ENCODE measurements at places on chromosomes 7 and 10.

DNA sequence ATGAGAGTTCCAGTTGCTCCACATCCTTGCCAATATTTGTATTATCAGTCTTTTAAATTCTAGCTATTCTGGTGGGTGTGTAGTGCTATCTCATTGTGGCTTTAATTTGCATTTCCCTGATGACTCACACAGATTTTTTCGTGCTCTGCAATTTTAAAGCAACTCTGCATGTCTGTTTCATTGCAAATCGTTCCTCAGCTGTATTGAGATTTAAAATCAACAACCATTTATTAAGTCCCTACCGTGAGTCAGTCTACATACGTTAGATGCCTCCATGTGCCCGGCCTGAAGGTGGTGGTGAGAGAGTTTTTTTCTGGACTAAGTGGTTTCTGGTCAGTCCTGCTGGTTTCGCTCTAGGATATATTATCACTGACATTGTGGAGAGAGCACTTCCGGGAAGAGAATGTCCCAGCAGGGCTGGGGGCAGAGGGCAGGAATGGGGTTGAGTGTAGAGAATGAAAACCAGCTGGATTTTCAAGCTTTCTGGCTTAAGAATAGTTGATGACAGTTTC lies 8.4 kb upstream of the HYCC1 start:
- peak; percentile 57 for DNase-seq

DNA sequence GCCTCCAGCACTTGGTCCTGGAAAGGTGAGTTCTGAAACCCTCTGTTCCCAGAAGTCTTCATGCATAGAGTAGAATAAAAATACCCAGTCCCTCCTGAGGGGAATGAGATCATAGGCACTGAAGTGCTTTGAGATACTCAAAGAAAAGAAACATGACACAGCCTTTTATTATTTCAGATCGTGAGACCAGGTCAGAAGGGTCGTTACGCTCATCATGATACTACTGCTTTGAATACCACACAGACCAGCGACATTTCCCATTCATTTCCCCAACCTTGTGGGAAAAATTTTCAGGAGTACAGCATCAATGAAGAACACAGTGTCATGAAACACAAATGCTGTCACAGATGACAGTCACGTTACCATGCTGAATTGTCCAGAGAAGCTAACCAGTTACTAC lies 15.0 kb downstream of the CLRN3 start:
- DNase-seq = no peak

- peak; percentile 13 for DNase-seq
Measured at GRCh38 chr10:129467359-129468064, 471 bp downstream of the MGMT start.

DNA sequence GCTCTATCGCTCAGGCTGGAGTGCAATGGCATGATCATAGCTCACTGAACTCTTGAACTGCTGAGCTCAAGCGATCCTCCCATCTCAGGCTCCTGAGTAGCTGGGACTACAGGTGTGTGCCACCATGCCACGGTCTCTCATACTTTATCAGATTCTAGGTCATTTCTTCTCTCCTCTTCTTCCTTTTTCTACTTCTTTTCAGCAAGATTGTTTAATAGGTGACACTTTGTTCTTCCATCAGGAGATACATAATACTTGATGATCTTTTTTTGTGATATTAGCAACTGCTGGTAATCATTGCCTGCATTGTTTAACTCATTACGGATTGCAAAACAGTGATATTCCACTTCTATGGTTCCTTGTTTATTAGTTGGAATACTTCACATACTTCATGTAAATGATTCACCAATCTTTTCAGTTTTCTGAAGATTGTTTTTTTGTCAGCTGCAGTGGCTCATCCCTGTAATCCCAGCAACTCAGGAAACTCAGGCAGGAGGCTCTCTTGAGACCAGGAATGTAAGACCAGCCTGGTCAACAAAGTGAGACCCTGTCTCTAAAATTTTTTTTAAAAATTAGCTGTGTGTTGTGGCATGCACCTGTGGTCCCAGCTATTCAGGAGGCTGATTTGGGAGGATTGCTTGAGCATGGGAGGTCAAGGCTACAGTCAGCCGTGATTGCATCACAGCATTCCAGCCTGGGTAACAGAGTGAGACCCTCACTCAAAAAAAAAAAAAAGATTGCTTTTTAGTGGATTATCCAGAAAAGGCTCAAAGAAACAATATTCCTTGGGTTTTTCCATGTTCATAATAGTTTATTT lies 36.2 kb upstream of the CHST3 start:
- DNase-seq = no peak

- no peak for DNase-seq
Measured at GRCh38 chr7:142807855-142808460, 37.2 kb downstream of the PRSS2 start.

GRCh38 chr7:26685606-26686005 lies 178.8 kb downstream of the SKAP2 start:
- DNase-seq = no peak

GRCh38 chr10:122656308-122656705 lies 43.3 kb downstream of the C10orf120 start:
- DNase-seq = no peak

- no peak for DNase-seq
Measured at GRCh38 chr10:71025535-71025934, 137.2 kb upstream of the PCBD1 start.

GRCh38 chr7:31640381-31640780 lies 46.6 kb upstream of the PPP1R17 start:
- no peak for DNase-seq

DNA sequence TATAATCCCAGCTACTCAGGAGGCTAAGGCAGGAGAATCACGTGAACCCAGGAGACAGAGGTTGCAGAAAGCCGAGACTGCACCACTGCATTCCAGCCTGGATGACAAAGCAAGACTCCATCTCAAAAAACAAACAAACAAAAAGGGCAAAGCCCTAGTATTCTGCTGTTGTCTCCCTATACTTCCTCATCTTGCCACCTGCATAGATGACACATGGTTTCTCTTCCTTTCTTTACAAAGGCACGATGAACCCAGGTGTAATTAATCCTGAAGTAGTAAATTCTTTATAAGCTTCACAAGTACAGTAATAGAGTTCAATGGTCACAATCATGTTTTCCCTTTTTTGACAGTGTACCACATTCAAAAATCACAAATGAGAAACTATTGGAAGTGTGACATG lies 9.8 kb upstream of the ZNF727 start:
- no peak for DNase-seq

- DNase-seq = no peak
Measured at GRCh38 chr7:37524056-37524455, 75.4 kb upstream of the ELMO1 start.

- DNase-seq = no peak
Measured at GRCh38 chr10:126841341-126841895, 63.8 kb upstream of the DOCK1 start.

GRCh38 chr7:104382616-104383015 lies 54.2 kb downstream of the LHFPL3 start:
- DNase-seq = no peak

GRCh38 chr7:129830949-129831348 lies 121.8 kb downstream of the UBE2H start:
- DNase-seq = no peak

DNA sequence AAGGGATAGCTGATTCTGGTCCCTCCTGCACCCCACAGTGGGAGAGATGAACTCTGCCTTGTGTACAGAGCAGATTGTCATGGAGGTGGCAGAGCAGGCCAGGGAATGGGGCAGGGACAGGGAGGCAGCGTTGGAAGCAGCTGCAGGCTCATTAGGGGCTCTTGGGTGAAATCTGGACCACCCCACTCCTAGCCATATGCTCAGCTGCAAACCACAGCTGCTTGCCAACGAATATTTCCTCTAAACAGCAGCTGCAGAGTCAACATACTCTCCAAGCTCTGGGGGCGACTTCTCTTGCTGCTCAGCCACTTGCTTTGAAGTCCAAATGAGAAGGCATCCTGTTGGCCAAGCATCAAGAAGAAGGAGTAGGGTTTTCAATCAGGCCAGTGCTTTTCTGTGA lies 302.3 kb upstream of the AUTS2 start:
- no peak for DNase-seq

DNA sequence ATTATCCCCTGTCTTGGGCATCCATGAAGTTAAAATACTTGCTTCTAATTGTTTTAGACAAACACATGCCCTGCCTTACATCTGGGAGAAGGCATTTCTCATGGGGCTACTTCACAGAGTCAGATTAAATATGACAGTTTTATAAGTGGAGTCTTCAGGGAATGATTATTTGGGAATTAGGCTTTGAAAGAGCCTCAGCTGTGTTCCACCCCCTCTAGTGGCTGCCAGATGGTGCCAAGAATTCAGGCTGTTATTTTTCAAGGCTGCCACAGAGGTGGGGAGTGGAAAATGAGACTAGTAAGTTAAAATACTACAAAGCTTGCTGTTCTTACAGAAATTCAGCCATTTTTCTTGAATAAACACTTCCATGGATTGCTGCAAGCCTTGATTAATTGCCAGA lies 45.8 kb upstream of the DNAH11 start:
- DNase-seq = no peak

DNA sequence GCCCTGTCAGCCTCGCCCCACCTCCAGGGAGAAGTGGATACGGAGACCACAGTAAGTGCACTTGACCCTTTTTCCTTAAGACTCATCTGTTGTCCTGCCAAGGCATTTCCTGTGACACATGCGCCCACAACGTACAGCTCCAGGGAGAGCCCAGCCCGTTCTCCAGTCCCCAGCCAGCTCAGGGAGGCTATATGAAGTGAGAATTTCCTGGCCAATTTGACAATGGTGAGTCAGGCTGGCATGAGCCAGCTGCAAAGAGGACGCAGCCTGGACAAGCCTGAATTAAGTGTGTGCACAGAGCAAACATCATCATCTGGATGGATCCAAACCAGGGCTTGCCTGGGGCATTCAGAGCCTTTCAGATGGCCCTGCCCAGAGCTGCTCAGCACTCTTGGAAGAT lies 244.8 kb downstream of the KCNMA1 start:
- DNase-seq = peak; percentile 62

DNA sequence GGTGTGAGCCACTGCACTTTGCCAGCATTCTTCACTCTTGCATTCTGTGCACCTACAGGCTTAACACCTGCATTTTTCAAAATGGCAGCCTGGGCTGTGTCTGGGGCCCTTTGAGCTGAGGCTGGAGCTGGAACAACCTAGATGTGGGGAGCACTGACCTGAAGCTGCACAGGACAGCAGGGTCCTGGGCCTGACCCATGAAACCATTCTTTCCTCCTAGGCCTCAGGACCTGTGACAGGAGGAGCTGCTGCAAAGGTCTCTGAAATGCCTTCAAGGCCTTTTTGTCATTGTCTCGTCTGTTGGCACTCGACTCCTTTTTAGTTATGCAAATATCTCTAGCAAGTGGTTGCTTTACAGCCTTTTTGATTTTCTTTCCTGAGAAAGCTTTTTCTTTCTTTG lies 82.3 kb downstream of the INPP5A start:
- DNase-seq = no peak

DNA sequence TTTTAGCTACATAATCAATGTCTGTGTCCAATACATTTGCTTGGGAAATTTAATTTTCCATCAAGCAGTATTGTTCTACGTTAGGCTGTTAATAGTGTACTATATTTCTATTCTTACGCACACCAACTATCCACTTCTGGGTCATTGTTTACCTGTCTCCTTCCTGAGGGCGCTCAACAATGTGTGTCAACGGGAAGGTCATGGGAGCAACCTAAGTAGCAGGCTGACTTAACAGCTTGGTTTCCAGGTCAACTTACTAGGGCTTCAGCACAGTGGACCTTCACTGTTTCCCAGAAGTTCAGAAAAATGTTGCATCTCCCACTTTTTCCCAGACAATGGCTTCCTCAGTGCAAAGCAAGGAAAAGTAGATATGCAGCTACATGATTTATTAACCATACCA lies 13.7 kb downstream of the THSD7A start:
- DNase-seq = no peak

- DNase-seq = no peak
Measured at GRCh38 chr7:70408477-70408876, 723.5 kb upstream of the GALNT17 start.

GRCh38 chr7:37208528-37208927 lies 240.1 kb downstream of the ELMO1 start:
- DNase-seq = peak; percentile 78

- no peak for DNase-seq
Measured at GRCh38 chr7:147775516-147776284, 814.9 kb upstream of the C7orf33 start.

DNA sequence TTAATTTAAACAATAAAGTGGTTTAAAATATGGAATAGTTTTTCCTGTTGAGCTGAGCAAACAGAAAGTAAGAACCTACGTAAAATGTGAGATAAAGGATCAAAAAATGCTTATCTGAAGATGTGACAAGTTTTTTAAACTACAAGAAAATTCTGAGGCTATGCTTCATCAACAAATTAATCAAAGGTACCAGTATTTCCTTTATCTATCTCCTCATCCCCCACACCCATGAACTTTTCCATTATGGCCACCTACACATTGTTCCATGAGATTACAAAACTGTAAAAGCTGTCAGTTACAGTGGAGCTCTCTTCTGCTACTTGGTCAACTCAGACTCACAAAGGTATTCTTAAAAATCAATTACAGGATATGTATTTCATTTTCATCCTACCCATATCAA lies 77.4 kb downstream of the ARHGAP12 start:
- no peak for DNase-seq

GRCh38 chr7:101362334-101363195 lies at the start of gene COL26A1:
Gene COL26A1, plus strand, starts transcription at chr7:101362875. Its CDS starts 158 bp downstream, at chr7:101363033.
- peak; percentile 20 for DNase-seq

DNA sequence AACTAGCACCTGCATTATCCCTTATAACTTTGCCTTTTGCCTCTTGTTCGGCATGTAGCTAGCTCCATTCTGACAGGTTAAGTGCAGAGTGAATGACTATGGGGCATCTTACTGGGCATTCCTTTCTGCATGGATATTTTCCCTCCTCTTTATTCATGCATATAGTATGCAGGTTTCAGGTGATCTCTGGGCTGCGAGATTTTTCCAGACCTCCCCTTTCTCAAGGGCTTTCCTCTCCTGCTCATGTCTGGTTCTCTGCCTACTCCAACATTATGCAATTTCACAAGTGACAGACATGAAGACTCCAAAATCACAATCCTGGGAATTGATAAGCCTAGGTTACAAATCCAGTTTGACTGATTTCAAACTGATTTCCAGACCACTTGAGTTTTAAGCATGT lies 503.8 kb downstream of the NXPH1 start:
- DNase-seq = no peak

GRCh38 chr10:46231087-46231486 lies 55.7 kb upstream of the ANTXRL start:
- no peak for DNase-seq

DNA sequence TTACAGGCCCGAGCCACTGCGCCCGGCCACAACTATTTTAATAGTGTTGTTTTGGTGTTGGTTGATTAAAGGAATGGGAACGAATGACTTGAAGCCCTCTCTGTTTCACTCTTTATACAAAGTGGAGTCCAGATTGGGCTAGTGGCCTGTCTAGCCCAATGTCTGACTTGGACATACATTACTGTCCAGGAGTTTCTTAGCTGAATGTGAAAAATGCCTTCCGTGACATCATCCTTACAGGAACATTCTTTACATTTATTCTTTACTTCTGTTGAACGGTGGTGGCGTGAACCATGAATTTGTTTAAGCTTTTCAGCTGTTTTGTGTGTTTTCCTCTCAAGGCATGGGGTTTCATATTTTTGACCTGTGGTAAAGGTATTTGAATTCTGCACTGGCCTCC lies 67.9 kb downstream of the DAGLB start:
- no peak for DNase-seq

- no peak for DNase-seq
Measured at GRCh38 chr10:11154333-11154732, 136.7 kb downstream of the CELF2 start.
